Stimulated activated CD4-positive, alpha-beta T cell treated with anti-CD3 and anti-CD28 coated beads, Interleukin-2, amount 100 ng/mL, for 48 hours (primary cell): ENCODE measurements at places on chromosomes 12 and 14.

DNA sequence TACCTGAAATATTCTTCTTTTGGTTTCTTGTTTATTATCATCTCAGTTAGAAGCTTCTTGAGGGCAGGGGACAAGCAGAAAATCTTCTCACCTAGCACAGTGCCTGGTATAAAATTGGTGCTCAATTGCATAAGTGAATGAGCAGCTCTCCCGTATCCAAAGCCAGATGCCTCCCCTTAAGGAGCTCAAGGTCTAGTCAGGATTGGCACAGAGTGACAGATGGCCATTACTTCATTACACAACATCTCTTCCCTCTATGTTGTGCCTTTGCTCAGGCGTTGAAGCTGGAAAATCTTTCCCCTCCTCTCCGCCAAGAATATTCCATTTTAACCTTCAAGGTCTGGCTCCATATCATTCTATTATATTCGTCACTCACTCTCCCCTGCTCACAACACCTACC is 3.6 kb downstream of the SLC4A8 start:
- no peak for DNase-seq

- DNase-seq, result no peak
Measured at GRCh38 chr14:68395604-68396003, 397.3 kb downstream of the ZFP36L1 start.

DNA sequence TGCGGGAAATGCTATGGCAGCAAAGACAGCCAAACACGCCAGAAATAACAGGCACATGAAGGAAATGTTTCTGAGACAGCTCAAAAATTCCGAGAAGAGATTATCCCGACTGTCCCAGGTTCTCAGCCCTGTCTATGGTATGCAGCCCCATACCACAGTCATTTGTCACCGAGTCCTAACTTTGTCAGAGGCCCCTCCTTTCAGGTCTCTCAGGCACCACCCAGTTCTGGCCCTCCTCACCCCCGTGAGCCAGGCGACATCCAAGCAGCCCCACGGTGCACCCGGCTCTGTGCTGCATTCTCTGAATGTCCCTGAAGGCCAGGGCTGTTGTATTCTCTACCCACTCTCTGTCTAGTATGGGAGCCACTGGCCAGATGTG is 24.0 kb downstream of the SSH1 start:
- DNase-seq, result no peak

DNA sequence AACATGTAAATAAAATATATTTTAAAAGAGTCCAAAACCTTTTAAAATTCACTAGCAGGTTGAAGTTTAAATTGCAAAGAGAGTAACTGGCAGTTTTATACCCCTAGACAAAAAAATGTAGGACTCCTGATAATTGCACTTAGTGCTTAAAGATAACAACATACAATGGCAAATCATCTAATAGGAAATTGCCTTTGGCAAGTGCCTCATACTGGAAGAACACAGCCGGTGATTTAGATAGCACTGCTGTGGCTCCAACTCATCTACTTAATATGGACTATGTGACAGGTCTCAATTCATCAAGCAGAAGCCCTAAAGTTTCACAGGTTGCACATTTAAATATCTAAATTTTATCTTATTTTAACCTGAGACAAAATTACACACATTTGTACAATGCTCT is 13.4 kb downstream of the C12orf50 start:
- no peak for DNase-seq

GRCh38 chr12:54040648-54041047 is 7.8 kb downstream of the HOXC5 start:
- no peak for DNase-seq

- DNase-seq, result no peak
Measured at GRCh38 chr12:49825971-49826421, 2.2 kb downstream of the NCKAP5L start.

- no peak for DNase-seq
Measured at GRCh38 chr14:64767215-64767964, 63.2 kb downstream of the PLEKHG3 start.

DNA sequence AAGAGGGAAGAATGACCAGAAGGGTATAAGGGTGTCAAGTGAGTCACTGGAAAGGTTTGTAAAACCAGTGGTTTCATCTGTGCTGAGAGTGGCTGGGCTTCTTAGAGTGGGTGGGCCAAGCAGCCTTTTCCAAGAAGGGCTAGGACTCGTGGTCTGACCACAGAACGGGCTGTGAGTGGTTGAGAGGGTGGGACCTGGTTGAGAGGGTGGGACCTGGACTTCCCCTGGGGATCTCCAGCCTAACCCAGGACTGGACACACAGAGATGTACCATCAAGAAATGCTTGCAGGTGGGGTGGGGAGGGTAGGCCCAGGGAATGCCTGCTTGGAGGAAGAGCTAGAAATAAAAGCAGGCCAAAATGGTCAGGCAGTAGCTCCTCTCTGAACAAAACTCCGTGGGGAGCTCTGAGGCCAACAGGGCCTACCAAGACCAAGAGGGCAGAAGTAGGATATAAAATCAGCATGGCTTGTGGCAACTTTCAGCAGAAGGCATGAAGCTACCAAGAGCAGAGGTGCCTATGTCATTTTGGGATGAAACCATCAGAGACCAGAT is 140.5 kb downstream of the FOXN3 start:
- peak; percentile 66 for DNase-seq

DNA sequence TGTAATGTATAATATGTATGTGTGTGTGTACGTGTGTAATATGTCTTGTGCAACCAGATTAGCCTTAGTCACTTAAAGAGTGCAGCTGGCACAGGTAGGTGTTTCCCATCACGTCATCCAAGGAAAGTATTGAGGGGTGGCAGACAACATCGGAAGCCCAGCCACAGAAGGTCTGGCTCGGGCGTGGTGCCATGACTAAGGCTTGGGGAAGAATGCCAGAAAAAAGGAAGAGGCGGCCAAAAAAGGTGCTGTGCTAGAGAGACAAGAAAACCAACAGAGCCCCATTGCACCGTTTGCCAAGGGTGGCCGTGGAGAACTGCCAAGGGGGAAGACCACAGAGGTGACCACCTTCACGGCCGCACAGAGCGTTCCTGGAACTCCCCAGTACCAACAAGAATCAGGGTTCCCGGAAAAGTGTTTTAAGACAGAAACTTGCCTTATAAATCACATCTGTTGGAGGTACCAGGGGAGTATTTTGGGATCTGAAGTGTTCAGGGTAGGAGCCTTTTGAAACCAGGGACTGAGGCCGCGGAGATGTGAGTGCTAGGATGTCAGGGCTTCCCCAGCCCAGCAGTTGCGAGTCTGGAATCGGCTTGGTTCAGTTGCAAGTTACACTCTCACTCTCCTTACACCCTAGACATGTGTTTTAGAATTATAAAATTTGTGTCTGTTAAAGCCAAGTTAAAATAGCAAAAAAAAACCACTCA is 131.2 kb upstream of the DYRK2 start:
- no peak for DNase-seq

DNA sequence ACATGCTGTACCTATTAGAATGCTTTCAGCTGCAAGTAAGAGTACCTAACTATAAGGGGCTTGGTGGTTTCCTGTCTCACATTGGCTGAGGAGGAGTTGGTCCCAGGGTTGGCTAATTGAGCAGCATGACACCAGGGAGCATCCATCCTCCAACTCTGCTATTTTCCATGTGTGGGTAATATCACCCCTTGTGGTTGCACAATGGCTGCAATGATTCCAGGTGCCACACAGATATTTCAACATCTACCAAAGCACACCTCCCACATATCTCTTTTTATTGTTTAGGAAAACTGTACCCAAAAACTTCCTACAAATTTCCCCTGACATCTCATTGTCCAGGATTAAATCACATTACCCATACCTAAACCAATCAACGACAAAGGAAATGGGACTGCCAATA is 118.0 kb upstream of the EEA1 start:
- DNase-seq, result no peak

DNA sequence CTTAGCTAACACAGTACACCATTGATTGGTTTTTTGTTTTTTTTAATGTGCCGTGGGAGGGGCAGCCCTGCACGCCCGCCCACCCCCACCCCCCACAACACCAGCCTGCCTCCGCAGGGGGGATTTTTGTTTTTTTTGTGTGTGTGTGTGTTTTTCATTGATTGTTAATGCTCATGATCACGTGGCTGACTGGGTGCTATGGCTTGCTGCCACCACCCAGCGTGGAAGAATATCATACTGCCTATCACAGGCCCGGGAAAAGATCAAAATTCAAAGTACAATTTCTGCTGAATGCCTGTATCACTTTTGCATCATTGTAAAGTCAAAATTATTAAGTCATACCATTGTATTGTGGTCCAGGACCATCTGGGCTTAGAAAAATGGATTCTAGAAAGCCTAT is 8.3 kb downstream of the RESF1 start:
- DNase-seq, result no peak

GRCh38 chr12:46217541-46218321 is 51.1 kb downstream of the SLC38A1 start:
- no peak for DNase-seq

DNA sequence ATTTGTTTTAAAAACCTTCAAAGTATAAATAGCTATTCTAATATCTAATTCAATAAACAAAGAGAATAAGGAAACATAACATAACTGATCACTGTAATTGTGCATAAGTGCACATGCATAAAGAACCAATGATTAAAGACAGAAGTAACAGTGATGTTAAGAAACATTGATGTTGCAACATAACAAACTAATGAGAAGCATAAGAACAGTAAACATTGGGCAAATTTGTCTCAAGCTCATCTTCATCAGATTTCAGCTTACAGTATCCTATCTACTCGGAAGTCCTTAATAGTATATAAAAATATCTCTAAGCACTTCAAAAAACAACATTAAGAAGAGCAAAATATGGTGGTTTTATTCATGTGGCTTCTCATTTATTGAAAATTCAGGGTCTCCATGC is 97.6 kb downstream of the GARIN6 start:
- no peak for DNase-seq

DNA sequence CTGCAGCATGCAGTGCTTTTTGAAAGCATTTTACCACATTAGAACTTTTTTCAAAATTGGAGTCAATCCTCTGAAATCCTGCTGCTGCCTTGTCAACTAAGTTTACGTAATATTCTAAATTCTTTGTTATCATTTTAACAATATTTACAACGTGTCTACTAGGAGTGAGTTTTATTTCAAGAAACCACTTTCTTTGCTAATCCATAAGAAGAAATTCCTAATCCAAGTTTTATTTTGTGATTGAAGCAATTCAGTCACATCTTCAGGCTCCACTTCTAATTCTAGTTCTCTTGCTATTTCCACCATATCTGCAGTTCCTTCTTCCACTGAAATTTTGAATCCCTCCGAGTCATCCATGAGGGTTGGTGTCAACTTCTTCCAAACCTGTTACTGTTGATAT is 25.4 kb downstream of the PRORP start:
- DNase-seq, result no peak

DNA sequence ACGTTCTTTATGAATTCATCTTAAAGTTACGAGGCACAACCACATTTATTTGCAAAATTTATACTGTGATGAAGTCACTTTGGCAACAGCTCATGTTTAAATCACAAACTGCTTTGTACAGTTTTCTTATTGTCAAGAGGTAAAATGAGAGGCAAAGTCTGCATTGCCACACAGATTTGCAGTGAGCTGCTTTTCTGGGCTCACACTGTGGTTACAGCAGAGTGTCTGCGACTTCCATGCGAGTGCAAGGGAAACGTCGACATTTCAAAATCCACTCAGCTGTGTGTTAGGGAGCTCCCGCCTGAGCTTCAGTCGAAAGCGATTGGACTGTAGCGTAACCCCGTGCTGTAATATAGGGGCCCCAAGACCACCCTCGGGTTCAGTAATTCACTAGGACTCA is 13.0 kb downstream of the MTA1 start:
- DNase-seq, result no peak

DNA sequence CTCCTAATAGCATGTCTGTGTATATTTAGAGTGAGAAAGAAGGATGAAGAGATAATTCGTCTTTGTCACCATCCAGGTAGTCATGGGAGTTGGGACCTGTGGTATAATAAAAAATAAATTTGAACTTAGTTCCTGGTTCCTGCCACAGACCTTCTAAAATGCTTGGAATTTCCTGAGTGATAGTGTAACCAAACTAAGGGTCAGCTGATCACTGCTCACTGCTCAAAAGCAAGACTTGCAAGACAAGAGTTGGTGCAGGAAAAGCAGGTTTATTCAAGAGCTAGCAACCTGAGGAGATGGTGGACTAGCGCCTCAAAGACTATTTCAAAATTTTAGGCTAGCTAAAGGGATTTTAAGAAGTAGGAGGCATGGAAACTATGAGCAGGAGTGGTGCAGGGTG is 19.1 kb downstream of the ANG start:
- no peak for DNase-seq

- DNase-seq, result no peak
Measured at GRCh38 chr12:124311292-124312109, 16.6 kb downstream of the RFLNA start.

GRCh38 chr14:23577004-23577681 is 1.4 kb downstream of the JPH4 start:
- no peak for DNase-seq

GRCh38 chr14:51668870-51669269 is 17.2 kb downstream of the FRMD6 start:
- no peak for DNase-seq

- DNase-seq, result no peak
Measured at GRCh38 chr12:110540048-110540447, 37.9 kb downstream of the RAD9B start.

DNA sequence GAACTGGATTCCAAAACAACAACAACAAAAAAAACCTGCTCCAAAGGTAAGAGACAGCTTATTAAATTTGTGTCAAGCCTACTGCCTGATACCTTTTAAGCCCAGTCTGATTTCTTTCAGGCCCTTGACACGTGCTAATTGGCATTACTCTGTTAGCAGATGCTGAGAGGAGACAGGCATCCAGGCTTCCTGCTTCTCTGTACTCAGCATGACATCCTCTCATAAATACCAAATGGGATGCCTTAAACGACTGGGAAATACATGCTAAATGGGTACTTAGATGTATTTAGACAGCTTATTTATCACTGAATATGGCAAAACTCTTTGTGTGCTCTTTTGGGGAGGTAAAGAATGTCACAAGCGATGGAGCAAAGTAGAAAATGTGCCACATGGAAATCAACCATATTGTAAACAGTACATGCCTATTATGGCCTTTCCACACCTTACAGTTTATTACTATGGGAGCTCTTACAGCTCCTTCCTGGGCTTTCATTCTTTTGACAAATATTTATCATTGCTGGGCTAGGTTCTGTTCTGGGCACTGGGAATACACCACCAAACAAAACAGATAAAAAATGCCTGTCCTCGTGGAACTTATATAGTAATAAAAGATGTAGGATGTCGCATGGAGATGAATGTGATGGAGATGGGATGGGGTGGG is 11.5 kb upstream of the PCED1B start:
- DNase-seq, result no peak

- no peak for DNase-seq
Measured at GRCh38 chr14:50025776-50026175, 90.6 kb downstream of the VCPKMT start.

DNA sequence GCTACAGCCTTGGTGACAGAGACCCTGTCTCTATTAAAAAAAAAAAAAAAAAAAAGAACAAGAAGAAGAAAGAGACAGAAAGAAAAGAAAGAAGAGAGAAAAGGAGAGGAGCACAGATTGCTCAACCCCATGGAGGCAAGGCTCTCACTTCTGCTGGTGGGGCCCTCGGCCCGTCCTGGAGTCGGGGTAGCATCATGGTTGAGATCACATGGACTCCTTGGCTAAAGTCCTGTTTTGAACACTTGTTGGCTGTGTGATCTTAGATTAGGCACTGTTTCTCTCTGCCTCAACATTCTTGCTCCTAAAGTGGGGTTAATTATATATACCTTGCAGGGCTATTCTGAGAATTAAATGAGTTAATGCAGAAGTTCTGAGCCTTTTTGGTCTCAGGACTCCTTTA is 207.7 kb downstream of the CACNA1C start:
- DNase-seq, result no peak
